Activated CD4-positive, alpha-beta T cell treated with anti-CD3 and anti-CD28 coated beads, Interleukin-2, amount 10 ng/mL, durations not matched to agents 7 days and 5 days (primary cell): ENCODE measurements at places on chromosomes 12 and 14. TPM values are rescaled to one million over a fixed set of nuclear protein-coding genes. Genes with fewer than 3 reads are reported as not detected.

The ACOT6 gene
- total RNA-seq: not detected

- no peak for DNase-seq
These were observed 84.0 kb upstream of the GPR68 start for GRCh38 chr14:91328313-91329050.

- DNase-seq: no peak
These were observed 9.8 kb downstream of the PSMA6 start for GRCh38 chr14:35301735-35302528.

DNA sequence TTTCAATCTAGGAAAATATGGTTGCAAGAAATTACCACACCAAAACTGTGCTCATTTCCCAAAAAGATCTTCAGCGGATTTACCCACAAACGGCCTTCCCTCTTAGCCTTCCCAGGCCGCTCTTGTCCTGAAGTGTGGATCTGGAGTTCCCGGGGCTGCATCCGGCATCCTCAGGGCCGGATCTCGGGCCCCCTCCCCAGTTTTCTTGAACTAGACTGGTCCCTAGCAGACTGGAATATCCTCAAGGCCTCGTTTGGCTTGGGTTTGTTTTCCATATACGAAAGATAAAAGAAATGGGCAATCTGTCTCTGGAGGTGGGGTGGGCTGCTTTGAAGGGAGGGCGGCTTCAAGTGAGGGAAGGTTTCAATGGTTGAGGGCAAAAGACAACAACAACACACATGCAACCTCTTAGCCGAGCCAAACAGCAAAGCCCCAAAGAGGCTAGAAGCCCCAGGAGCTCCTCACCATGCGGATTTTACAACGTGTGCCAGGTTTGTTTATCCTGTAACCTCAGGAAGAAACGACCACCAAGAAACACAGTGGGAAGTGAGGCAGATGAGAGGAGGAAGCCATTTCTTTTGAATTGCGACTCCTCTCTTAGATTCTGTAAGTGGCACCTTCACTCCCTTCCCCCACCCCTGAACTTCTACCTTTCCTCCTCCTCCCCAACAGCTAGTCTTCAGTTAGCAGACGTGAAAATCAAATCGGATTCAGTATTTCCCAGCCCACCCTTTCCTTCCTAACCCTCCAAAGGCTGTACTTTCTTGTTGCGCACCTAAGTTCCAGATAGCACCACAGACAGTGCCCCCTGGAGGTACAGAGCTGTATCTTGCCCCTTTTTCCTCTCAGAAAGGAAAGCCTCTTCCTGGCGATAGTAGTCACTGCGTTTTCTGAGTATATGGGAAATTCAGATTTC lies 2.6 kb downstream of the MYF6 start:
- DNase-seq: no peak

DNA sequence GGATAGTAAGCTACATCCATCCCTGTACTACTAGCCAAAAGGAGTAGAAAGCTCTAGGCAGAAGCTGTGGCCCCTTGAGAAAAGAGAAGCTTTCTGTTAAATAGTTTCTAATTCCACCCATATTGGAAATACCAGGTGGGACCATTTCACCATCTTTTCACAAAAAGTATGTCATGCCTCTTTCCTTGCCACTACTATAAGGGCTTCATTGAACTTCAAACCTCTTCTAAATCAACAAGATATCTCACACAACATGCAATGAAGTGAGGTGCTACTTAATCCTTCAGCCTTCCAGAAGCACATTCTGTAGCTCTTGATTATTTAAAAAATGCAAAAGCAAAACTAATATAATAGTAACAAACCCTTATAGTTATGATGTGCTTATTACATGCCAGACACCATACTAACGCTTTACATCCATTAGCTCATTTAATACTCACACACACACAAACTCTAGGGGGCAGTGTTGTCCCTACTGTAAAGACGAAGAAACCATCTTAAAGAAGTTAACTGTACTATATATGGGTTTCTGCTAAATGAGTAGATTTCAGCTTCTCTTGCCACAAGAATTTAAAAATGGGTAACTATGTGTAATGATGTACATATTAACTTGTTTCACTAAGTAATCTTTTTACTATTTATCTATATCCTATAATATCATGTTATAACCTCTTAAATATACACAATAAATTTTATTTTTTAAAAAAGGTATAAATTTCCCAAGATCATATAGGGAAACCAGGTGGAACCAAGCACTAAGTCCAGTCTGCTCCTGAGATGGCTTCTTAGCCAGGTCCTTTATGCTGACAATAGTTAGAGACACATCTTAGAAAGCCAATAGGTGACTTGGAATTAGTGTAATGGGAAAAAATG lies 124.4 kb downstream of the RPS29 start:
- DNase-seq: peak; percentile 83

GRCh38 chr14:67817750-67818438 lies 1.5 kb upstream of the ZFYVE26 start:
- DNase-seq: no peak
